ENCODE measurements at places on chromosomes 12 and 14.
A peak's percentile ranks its signal among the peaks of the same experiment; 100 is the strongest.

DNA sequence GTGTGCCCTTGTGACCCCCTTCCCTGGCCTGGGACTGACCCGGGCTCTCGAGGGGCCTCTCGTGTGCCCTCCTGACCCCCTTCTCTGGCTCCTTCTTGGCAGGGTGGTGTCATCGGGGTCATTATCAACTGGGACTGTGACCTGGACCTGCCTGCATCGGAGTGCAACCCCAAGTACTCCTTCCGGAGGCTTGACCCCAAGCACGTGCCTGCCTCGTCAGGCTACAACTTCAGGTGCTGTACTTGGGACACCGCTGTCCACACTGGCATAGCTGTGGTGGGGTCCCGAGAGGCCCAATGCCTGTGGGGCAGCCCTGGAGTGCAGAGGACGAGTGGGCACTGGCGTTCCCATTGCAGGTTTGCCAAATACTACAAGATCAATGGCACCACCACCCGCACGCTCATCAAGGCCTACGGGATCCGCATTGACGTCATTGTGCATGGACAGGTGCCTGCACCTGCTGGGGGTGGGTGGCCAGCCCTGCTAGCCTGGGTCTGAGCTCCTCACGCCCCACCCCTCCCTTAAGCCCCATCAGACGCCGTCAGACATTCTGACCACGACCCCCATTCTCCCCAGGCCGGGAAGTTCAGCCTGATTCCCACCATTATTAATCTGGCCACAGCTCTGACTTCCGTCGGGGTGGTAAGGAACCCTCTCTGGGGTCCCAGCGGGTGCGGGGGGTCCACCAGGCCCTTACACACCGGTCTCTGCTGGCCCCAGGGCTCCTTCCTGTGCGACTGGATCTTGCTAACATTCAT lies 2.5 kb downstream of the P2RX2 start:
- no peak for DNase-seq

GRCh38 chr14:29462321-29462720 lies 465.3 kb downstream of the PRKD1 start:
- DNase-seq: no peak

DNA sequence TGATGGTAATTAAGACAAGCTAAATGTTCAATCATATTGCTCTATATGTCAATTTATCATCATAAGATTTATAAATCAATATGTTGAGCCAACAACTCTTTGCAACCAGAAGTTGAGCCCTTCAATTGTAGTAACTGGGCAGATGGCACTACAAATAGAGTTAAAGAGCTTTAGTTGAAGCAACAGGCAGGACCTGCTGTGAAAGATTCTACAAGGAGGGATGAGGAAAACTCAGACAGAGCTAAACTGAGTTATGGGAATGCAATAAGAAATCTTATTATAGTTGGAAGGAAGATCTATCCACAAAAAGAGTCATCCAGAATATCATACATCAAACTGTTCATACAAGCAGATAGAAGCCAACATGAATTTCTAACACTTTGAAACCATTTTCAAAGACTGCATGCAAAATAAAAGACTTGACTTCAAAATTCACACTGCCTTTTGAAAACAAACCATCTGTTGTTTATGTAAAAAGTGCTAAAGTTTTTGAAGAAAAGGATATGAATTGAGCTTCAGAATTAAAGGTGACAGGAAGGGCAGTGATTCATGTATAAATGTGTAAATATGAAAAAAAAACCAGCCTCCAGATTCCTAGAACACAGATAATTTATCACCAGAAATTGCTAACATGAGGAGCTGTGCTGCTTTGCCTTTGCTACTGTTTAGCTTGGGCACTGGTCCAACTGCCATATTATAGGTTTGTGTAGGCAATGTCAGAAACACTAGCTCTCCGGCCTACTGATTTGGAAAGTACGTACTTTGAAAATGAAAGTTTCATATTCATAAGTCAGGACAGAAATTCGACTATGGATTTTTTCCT lies 133.2 kb downstream of the SLC35F4 start:
- DNase-seq: no peak

GRCh38 chr14:65369560-65369959 lies 43.0 kb upstream of the FUT8 start:
- DNase-seq: no peak

DNA sequence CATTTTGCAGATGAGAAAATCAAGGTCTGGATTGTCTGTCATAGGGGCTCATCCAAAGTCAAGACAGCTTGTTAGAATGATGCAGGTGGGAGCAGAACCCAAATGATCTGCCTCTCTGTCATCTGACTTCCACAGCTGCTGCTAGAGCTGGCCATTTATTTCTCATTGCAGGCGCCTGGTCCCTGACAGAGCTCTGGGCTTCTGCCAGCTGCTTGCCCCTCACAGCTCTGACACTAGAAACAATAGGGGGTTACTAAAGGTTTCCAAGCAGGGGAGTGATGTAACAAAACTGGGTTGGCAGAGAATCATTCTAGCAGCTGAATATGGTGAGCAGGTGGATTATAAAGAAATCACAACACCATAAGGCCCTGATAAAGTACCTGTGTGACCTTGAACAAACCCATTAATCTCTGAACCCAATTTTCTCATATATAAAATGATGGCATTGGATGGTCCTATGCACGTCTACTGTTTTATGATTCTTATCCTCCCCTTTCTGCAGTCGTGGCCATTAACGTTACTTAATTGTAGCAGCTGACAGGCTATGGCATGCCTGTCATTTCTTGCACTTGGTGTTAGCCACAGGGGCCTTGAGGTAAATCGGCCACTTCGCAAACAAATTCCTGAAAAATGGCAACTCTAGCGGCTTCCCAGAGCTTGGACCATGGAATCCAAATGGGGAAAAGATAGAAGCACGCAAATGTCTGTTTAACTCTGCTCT lies 134.6 kb downstream of the RMST start:
- no peak for DNase-seq

GRCh38 chr14:32603992-32604565 lies 275.0 kb downstream of the AKAP6 start:
- no peak for DNase-seq

- DNase-seq: peak; percentile 55
These were observed 5.2 kb downstream of the KRT84 start for GRCh38 chr12:52380271-52380694.

DNA sequence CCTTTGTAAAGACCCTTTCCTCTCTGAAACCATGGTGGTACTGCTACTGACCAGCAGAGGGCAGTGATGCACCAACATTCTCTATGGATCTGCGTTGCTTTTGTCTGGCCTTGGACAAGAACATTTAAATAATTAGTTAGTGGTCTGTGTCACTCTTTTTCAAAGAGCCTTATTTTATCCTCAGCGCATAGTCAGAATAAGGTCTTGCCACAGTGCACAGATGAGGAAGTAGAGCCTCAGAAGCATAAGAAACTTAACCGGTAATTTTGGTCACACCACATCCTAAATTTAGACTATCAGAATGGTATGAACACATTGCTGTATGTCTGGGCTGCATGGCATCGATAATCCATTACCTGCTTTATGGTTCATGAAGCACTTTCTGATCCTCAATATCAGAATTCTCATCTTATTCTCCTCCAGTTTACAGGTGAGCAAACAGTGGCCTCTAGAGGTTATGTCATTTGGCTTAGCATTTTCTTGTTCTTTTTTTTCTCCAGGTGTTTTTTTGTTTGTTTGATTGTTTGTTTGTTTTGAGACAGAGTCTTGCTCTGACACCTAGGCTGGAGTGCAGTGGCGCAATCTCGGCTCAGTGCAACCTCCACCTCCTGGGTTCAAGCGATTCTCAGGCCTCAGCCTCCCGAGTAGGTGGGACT lies 23.7 kb upstream of the IFT81 start:
- DNase-seq: no peak

- DNase-seq: no peak
These were observed 595 bp downstream of the KLHL28 start for GRCh38 chr14:44961151-44961553.

GRCh38 chr12:26737487-26738030 lies 95.4 kb downstream of the ITPR2 start:
- DNase-seq: no peak

DNA sequence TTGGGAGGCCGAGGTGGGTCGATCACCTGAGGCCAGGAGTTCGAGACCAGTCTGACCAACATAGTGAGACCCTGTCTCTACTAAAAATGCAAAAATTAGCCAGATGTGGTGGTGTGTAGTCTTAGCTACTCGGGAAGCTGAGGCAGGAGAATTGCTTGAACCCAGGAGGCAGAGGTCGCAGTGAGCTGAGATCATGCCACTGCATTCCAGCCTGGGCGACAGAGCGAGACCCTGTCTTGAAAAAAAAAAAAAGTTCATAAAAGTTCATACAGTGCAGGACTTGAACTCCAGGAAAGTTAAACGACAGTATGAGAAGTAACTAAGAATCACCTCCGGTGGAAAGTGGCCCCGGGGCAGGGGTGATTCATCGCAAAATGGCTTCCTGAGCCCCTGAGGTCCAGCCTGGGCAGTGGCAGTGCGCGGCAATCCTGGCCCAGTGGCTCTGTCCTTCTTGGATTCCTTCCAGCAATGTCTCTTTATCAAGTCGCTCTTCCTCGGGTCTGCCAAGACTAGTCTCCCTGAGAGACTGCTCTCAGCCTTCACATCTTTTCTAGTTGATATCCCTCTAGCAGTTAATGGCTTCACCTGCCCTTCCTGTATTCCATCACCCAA lies 16.7 kb upstream of the MAP1LC3B2 start:
- no peak for DNase-seq

DNA sequence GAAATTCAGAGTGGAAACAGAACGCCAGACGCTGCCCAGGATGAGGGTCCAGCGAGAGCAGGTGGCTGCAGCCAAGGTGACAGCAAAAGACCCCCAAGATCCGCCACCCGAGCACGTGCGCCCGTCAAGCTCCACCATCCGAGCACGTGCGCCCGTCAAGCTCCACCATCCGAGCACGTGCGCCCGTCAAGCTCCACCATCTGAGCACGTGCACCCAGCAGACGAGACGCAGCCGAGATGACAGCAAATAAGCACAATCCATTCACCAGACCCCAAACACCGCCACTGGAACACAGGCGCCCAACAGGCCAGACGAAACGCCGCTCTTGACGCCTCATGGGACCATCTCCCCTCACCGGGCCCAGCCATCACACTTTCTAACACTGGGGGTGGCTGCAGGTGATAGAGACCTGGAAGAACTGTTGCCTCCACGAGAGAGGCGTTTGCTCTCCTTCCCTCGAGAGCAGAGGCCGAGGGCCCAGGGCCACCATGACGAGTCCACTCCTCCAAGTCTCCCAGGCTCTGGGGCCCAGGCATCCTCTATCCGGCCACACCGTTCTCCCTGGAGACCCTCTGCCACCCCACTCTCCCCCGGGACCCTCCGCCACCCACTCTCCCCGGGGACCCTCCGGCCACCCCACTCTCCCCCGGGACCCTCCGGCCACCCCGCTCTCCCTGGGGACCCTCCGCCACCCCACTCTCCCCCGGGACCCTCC lies 62.1 kb upstream of the GALNT9 start:
- no peak for DNase-seq

- no peak for DNase-seq
These were observed 7.6 kb downstream of the KRAS start for GRCh38 chr12:25242981-25243679.

DNA sequence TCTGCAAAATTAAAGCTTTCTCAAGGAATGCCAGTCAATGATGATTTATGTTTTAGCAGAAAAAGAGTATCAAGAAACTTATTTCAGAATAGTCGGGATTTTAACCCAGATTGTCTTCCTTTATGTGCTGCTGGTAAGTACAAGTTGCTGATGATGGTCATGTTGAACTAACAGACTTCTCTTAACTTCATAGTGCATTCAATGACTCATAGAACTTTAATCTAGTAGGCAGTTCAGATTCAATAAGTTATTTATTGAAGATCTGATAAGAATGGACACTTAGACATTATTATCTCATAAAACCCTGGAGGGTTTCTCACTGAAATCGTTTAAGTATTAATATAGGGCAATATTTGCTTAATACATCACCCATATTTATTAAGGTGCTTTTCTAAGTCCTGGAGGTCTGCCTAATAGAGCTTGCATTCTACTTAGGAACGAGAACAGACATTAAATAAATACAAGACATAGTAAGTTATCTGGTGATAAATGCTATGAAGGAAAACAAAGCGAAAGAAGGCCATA lies 33.8 kb downstream of the TOGARAM1 start:
- DNase-seq: no peak

DNA sequence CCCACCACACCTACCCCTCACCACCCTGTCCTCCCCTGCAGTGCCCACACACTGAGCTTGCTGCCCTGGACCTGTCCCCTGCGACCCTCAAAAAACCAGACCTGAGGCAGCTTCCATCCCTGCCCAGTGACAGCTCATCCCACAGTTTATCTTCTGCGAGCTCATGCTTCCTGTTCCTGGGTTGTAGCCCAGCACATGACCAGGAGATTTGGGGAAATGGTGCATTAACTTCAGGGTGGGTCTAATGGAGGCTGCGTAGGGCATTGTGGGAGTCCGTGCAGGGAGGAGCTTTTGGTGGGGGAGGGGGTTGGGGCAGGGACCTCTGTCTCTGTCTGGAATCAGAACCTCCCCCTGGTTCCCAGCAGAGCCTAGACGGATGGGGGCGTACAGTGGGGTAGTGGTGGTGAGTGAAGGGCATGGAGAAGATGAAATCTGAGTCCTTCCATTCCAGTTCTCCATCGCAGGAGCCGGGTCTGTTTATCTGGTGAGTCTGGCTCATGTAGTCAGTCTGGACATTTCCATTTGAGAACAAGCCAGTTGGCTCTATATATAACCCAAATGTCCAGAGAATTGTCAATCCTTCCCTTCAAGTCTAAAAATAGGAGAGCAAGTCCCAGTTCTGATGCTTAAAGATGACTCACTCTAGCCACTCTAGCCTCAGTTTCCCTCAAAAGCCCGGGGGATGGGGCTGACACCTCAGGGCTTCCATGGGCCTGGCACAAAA lies 270.9 kb downstream of the CACNA1C start:
- DNase-seq: no peak

DNA sequence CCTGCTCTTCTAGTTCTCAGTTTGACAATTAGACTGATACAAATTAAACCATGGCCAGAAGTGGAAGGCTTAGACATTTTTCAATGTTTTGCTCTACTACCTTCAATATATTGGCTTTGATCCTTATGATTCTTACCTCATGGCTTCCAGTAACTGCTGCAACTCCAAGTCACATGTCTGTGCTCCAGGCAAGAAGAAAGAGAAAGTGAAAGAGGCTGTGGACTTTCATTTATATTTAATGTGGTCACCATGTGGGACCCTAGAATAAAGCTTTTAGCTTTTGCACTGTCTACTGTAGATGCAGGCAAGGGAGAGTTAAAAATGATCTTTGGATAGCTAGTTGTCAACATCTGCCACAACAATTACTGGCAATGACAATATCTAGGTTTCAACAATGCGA lies 214.3 kb upstream of the PDE3A start:
- no peak for DNase-seq

DNA sequence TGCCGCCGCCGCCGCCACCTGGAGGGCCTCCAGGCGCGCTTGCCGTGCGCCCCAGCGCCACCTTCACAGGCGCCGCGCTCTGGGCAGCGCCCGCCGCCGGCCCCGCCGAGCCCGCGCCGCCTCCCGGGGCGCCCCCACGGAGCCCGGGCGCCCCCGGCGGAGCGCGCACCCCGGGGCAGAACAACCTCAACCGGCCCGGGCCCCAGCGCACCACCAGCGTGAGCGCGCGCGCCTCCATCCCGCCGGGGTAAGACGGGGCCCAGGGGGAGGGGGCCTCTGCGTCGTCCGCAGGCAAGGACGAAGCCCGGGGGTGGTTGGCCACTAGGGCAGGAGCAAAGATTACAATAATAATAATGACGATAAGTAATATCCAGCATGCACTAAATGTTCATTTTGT lies 21.3 kb downstream of the DTX1 start:
- DNase-seq: no peak

- no peak for DNase-seq
These were observed 544.0 kb downstream of the GALC start for GRCh38 chr14:87449016-87449415.

- DNase-seq: no peak
These were observed 1.7 kb upstream of the JPH4 start for GRCh38 chr14:23580152-23580926.

GRCh38 chr12:54879150-54879549 lies 24.8 kb downstream of the MUCL1 start:
- DNase-seq: no peak
